ENCODE measurements at places on chromosomes 12 and 14. TPM values are rescaled to one million over a fixed set of nuclear protein-coding genes. Genes with fewer than 3 reads are reported as not detected.

- H3K27me3 ChIP-seq = peaks cover 9% of the 10 kb centered on the region
- H3K4me1 ChIP-seq = no peaks in the 10 kb centered on the region
- no peaks in the 10 kb centered on the region for H3K36me3 ChIP-seq
- no peak overlapping the region for H3K4me3 ChIP-seq
Observed at GRCh38 chr12:32895688-32896431, 717 bp downstream of the PKP2 start.

DNA sequence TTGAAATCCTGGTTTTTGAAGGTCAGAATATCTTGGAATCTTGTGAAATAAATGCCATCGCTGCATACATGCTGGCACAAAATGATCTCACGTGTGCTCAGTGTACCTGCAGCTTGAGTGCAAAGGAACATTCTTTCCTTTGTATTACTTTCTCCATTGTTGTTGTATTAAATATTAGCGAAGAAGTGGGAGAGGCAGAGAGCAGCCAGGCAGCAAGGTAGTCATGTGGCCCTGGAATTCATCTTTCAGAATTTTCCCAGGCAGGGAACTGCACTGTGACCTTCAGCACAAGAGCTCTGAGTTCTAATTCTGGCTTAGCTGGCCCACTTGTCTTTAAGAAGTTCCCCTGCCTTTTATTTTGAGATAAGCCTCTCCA, 145.5 kb downstream of the PRKCH start:
- no peak overlapping the region for H3K4me3 ChIP-seq
- H3K27ac ChIP-seq = no peak overlapping the region
- peaks cover 31% of the 10 kb centered on the region for H3K36me3 ChIP-seq

- H3K36me3 ChIP-seq = no peaks in the 10 kb centered on the region
- no peak for DNase-seq
- no peaks in the 10 kb centered on the region for H3K27me3 ChIP-seq
- H3K4me3 ChIP-seq = no peak overlapping the region
- no peak overlapping the region for H3K27ac ChIP-seq
Observed at GRCh38 chr14:39868949-39869348, 436.7 kb upstream of the FBXO33 start.

The TWF1 gene
- 32.1 TPM for total RNA-seq

DNA sequence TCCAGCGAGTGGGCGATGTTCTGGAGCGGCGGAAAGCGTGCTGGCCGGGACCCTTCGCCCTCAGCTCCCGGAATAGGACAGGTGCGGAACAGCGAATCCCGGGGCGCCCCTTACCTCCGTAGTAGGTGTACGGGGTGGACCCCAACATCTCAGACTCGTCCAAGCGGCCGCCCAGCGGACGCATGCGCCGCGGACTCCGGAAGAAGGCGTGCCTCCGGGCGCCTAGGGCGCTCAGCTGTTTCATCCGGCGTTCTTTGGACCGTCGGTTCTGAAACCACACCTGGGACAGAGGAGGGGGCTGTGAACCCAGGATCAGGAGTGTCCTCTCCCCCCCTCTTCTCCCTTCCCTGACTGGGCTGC, 4.5 kb downstream of the LHX5 start:
- H3K4me3 ChIP-seq = no peak overlapping the region
- no peak overlapping the region for H3K27ac ChIP-seq
- peaks cover 13% of the 10 kb centered on the region for H3K4me1 ChIP-seq
- peaks cover 28% of the 10 kb centered on the region for H3K27me3 ChIP-seq

The TMED10 gene
- 178 TPM for total RNA-seq

The IGF1 gene
- 1.4 TPM for total RNA-seq

- no peak overlapping the region for H3K27ac ChIP-seq
- no peaks in the 10 kb centered on the region for H3K27me3 ChIP-seq
- no peaks in the 10 kb centered on the region for H3K36me3 ChIP-seq
- DNase-seq = no peak
- no peaks in the 10 kb centered on the region for H3K4me1 ChIP-seq
Observed at GRCh38 chr14:66224492-66225178, 261.5 kb upstream of the CCDC196 start.

- H3K27ac ChIP-seq = no peak overlapping the region
- no peaks in the 10 kb centered on the region for H3K4me1 ChIP-seq
- no peak overlapping the region for H3K4me3 ChIP-seq
Observed at GRCh38 chr14:80164991-80165721, 46.1 kb downstream of the DIO2 start.

DNA sequence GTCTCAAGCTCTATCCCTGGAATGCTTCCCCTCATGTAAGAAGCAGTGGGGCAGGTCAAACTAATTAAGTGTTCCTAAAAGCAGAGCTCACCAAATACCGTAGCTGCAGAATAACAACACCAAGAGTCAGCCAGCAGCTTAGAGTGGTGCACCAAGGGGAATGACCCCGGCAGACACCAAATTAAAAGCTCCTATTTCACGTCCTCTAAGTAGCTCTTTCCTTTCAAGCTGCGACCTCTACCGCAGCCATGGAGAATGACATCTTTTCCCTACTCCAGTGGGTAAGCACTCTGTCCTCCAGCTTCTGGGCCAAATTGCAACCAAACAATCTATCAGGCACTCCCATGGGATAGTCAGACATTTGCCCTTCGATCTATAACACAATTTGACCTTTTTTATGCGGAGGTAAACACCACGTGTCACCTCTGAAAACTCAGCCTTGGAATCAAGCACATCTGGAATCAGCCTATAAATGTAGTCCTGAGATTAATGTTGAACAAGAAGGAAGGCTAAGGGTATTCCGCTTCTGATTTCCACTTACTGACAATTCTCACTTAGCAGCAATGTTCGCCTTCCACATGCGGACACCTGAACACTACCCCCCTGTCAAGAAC, 67.6 kb upstream of the CDKN3 start:
- no peak for DNase-seq
- no peaks in the 10 kb centered on the region for H3K27me3 ChIP-seq
- no peaks in the 10 kb centered on the region for H3K4me1 ChIP-seq
- H3K36me3 ChIP-seq = no peaks in the 10 kb centered on the region

DNA sequence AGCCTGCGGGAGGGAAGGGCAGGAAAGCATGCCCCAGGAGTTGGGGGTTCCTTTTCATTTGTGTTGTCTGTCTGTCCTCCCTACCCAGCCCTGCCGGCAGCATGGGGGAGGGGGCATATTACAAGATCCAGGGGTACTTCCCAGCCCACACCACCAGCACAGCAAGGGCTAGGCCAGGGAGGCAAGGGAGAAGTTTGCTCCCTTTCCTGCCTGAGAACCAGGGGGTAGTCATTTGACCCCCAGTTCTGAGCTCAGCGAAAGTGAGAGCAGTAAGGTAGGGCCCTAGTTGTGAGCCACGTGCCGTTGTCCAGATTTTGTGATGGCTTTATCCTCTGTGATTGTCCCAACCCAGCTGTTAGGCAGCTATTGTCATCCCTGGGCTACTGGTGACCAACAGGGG, 364.7 kb downstream of the BCL11B start:
- no peak overlapping the region for H3K27ac ChIP-seq
- no peak for DNase-seq
- H3K27me3 ChIP-seq = no peaks in the 10 kb centered on the region
- H3K36me3 ChIP-seq = no peaks in the 10 kb centered on the region
- peaks cover 2% of the 10 kb centered on the region for H3K4me1 ChIP-seq

The GPR162 gene
- not detected for total RNA-seq
